Body of pancreas (tissue), 4 donors: ENCODE measurements at places on chromosomes 4 and X. TPM values are rescaled to one million over a fixed set of nuclear protein-coding genes. Genes with fewer than 3 reads are reported as not detected.

The OTUD6A gene
- total RNA-seq = not detected

The TBCK gene
- 24.7 TPM for total RNA-seq

The WFS1 gene
- total RNA-seq = 18.4 TPM

The ASB12 gene
- not detected for total RNA-seq

The GAGE12J gene
- not detected for total RNA-seq

- H3K4me1 ChIP-seq = no peaks in the 10 kb centered on the region
- H3K27me3 ChIP-seq = no peaks in the 10 kb centered on the region
- no peaks in the 10 kb centered on the region for H3K36me3 ChIP-seq
- H3K27ac ChIP-seq = no peak overlapping the region
- no peak for DNase-seq
Observed at GRCh38 chr4:622996-623913, 2.1 kb upstream of the PDE6B start.

- DNase-seq = no peak
- H3K27me3 ChIP-seq = no peaks in the 10 kb centered on the region
- no peak overlapping the region for H3K4me3 ChIP-seq
Observed at GRCh38 chrX:8846266-8846665, 45.1 kb upstream of the FAM9A start.

DNA sequence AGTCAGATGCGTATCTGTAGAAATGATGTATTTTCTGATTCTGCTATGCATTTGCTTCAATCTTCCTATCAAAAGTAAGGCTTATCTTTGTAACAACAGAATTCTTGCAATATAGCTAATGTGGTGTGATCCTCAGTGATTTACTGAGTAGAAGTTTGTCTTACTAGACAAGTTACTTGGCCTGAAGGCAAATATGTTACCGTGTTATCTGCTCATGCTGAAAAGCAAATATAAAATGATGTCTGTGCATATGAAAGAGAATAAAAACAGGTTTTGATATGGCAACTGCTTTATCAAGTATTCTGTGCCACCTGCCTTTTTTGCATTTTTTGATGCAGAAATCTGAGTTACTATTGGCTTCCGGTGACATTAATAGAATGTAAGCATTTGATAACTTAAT is 92.6 kb downstream of the TIGD2 start:
- DNase-seq = no peak
- H3K36me3 ChIP-seq = no peaks in the 10 kb centered on the region
- H3K4me1 ChIP-seq = peaks cover 22% of the 10 kb centered on the region
- H3K27me3 ChIP-seq = no peaks in the 10 kb centered on the region
- no peak overlapping the region for H3K27ac ChIP-seq

DNA sequence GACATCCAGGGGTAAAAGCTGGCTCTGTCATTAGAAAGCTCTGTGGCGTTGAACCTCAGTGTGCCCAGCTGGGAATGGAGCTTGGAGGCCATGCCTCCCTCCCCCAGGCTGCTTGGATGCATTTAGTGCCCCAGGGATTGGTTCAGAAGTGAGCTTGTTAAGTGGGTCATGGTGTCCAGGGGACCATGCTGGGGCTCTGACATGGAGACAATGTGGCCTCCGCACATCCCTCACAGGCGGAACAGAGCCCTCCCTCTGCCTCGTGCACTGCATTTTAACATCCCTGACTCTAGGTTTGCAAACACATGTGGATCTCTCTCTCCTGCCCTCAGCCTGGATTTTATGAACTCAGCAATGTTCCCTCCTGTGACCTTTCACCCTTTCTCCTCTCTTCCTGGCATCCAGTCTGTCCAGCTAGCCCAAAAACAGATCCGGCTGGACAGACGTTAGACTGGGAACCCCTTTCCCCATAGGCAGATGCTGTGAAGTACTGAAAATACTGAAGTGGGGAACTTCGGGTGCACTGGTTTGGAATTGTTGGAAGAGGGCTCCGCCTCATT is 81.5 kb downstream of the SORCS2 start:
- H3K4me3 ChIP-seq = no peak overlapping the region
- no peaks in the 10 kb centered on the region for H3K27me3 ChIP-seq

- no peaks in the 10 kb centered on the region for H3K36me3 ChIP-seq
- H3K4me1 ChIP-seq = peaks cover 7% of the 10 kb centered on the region
- no peak overlapping the region for H3K27ac ChIP-seq
- no peak for DNase-seq
- no peak overlapping the region for H3K4me3 ChIP-seq
- H3K27me3 ChIP-seq = no peaks in the 10 kb centered on the region
Observed at GRCh38 chr4:110510955-110511544, 35.1 kb downstream of the ENPEP start.

- H3K4me1 ChIP-seq = no peaks in the 10 kb centered on the region
- H3K36me3 ChIP-seq = no peaks in the 10 kb centered on the region
- no peak overlapping the region for H3K27ac ChIP-seq
- no peak overlapping the region for H3K4me3 ChIP-seq
Observed at GRCh38 chrX:112941209-112941837, 100.7 kb upstream of the AMOT start.

- H3K36me3 ChIP-seq = no peaks in the 10 kb centered on the region
- no peak overlapping the region for H3K27ac ChIP-seq
- DNase-seq = no peak
- H3K4me1 ChIP-seq = peaks cover 11% of the 10 kb centered on the region
- H3K27me3 ChIP-seq = no peaks in the 10 kb centered on the region
Observed at GRCh38 chr4:154623436-154623835, 11.0 kb upstream of the FGG start.

- peak overlapping the region; percentile 21 for H3K27ac ChIP-seq
- peaks cover 12% of the 10 kb centered on the region for H3K4me1 ChIP-seq
- no peak overlapping the region for H3K4me3 ChIP-seq
- peak; percentile 38 for DNase-seq
Observed at GRCh38 chrX:49176421-49177326, 5.0 kb downstream of the PLP2 start.

- no peak overlapping the region for H3K27ac ChIP-seq
- no peaks in the 10 kb centered on the region for H3K36me3 ChIP-seq
- H3K4me3 ChIP-seq = no peak overlapping the region
- DNase-seq = no peak
- H3K4me1 ChIP-seq = no peaks in the 10 kb centered on the region
Observed at GRCh38 chr4:127138586-127138985, 494.2 kb upstream of the INTU start.

GRCh38 chrX:22520128-22520828 is 247.6 kb downstream of the CBLL2 start:
- no peak for DNase-seq
- no peaks in the 10 kb centered on the region for H3K27me3 ChIP-seq
- H3K27ac ChIP-seq = no peak overlapping the region
- H3K4me1 ChIP-seq = no peaks in the 10 kb centered on the region

DNA sequence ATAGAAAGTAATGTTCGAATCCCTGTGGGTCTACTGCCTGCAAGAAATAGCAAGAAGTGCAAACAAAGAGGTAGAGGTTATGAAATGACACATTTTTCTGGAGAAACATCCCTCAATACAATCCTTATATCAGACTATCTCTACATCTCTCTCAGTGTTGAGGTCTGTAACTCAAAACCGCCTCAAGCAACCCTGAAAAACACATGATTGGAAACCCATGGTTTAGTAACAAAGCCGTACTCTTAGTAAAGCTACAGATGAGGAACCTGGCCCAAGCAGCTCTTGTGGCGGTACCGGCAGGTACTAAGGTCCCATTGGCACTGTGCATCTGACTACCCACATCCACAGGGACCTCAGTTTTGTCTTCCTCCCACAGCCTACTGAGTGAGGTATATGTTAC is 53.9 kb downstream of the IRF2 start:
- no peak for DNase-seq
- no peak overlapping the region for H3K27ac ChIP-seq
- H3K36me3 ChIP-seq = peaks cover 10% of the 10 kb centered on the region
- no peaks in the 10 kb centered on the region for H3K4me1 ChIP-seq
- H3K27me3 ChIP-seq = no peaks in the 10 kb centered on the region
- no peak overlapping the region for H3K4me3 ChIP-seq

GRCh38 chr4:13656569-13657405 is 29.3 kb upstream of the BOD1L1 start:
- peak; percentile 60 for DNase-seq
- H3K4me3 ChIP-seq = no peak overlapping the region
- H3K4me1 ChIP-seq = peaks cover 9% of the 10 kb centered on the region
- H3K27me3 ChIP-seq = no peaks in the 10 kb centered on the region
- no peaks in the 10 kb centered on the region for H3K36me3 ChIP-seq

DNA sequence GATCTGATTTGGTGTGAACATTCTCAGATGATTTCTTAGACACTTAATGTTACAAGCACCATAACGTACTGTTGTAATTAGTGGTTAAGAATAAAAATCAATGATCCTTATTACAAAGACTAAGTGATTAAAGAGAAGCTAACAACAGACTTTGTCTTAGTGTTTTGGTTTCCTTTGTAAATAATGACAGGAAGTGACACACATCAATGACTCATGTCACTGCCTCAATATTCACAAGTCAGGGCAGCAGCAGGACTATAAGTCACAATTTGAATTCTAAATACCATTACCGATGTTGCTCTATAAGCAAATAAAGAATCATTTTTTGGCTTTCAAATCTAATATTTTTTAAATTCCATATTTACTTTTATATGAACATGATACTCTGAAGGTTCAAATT is 115.8 kb upstream of the FAT4 start:
- H3K27ac ChIP-seq = no peak overlapping the region
- DNase-seq = no peak

GRCh38 chr4:74230902-74231499 is 73.1 kb downstream of the MTHFD2L start:
- no peak overlapping the region for H3K4me3 ChIP-seq
- H3K27ac ChIP-seq = no peak overlapping the region
- DNase-seq = no peak

- no peak for DNase-seq
- H3K27me3 ChIP-seq = no peaks in the 10 kb centered on the region
- H3K36me3 ChIP-seq = no peaks in the 10 kb centered on the region
Observed at GRCh38 chrX:10944136-10944885, 166.8 kb upstream of the HCCS start.
